Osteocyte (in vitro differentiated cells): ENCODE measurements at places on chromosomes 3 and 15.

GRCh38 chr3:172666181-172666872 lies 44.5 kb downstream of the NCEH1 start:
- DNase-seq = no peak

GRCh38 chr15:95252404-95252803 lies 1021.0 kb downstream of the MCTP2 start:
- DNase-seq = no peak

- no peak for DNase-seq
Observed at GRCh38 chr3:66280304-66280703, 59.5 kb downstream of the SLC25A26 start.

GRCh38 chr3:69776289-69776688 lies 37.0 kb downstream of the MITF start:
- no peak for DNase-seq

- DNase-seq = no peak
Observed at GRCh38 chr15:78762985-78763795, 48.1 kb downstream of the ADAMTS7 start.
